ENCODE measurements at places on chromosomes 5 and 9.

GRCh38 chr9:96553070-96553469, 66.6 kb downstream of the CDC14B start:
- no peak for DNase-seq
- H3K27me3 ChIP-seq = no peaks in the 10 kb centered on the region
- H3K4me3 ChIP-seq = no peak overlapping the region
- peaks cover 14% of the 10 kb centered on the region for H3K36me3 ChIP-seq

GRCh38 chr5:103208460-103208859, 50.1 kb upstream of the MACIR start:
- no peak for DNase-seq
- no peak overlapping the region for H3K27ac ChIP-seq
- H3K4me3 ChIP-seq = no peak overlapping the region
- H3K36me3 ChIP-seq = peaks cover 32% of the 10 kb centered on the region

DNA sequence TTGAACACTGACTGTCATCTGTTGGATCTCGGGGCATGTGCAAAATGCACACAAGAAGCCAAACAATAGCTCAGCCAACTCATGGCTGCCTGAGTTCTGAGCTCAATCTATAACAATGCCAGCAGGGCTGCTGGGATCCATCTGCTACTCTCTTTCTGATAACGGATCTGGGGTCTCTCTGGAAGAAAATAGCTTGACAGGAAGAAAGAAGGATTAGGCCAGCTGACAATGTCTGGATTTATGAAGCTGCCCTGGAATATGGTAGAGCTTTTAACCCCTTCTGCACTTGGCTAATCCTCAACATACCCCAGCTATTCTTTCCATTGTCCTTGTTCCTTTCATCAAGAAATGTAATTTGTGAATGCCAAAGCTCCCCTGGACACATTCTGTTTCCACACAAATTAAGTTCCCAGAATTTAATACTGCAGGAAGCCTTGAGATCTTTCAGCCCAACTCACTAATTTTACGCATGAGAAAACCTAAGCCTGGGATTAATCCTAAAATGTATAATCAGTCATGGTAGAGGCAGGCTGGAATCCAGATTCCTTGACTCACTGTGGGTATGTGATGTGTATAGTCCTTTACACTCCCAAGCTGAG, 62.7 kb upstream of the PCA3 start:
- no peak overlapping the region for H3K4me3 ChIP-seq
- no peaks in the 10 kb centered on the region for H3K4me1 ChIP-seq
- peaks cover 42% of the 10 kb centered on the region for H3K36me3 ChIP-seq
- no peak for DNase-seq
- no peak overlapping the region for H3K27ac ChIP-seq

GRCh38 chr9:117473293-117473692, 58.4 kb upstream of the ASTN2 start:
- no peak for DNase-seq
- H3K4me1 ChIP-seq = no peaks in the 10 kb centered on the region
- H3K36me3 ChIP-seq = no peaks in the 10 kb centered on the region

- H3K4me1 ChIP-seq = peaks cover 40% of the 10 kb centered on the region
- H3K27ac ChIP-seq = peak overlapping the region; percentile 85
- DNase-seq = peak; percentile 84
- no peaks in the 10 kb centered on the region for H3K27me3 ChIP-seq
- peak overlapping the region; percentile 51 for H3K4me3 ChIP-seq
Observed at GRCh38 chr5:139745132-139745799, 50.3 kb upstream of the PSD2 start.

GRCh38 chr5:72841756-72842535, 25.5 kb downstream of the TNPO1 start:
- no peak overlapping the region for H3K4me3 ChIP-seq
- H3K27ac ChIP-seq = no peak overlapping the region
- no peaks in the 10 kb centered on the region for H3K36me3 ChIP-seq

All from tibial artery (tissue), 4 donors.